ENCODE measurements at places on chromosomes 7 and 10. TPM values are rescaled to one million over a fixed set of nuclear protein-coding genes. Genes with fewer than 3 reads are reported as not detected.
A peak's percentile ranks its signal among the peaks of the same experiment; 100 is the strongest.

DNA sequence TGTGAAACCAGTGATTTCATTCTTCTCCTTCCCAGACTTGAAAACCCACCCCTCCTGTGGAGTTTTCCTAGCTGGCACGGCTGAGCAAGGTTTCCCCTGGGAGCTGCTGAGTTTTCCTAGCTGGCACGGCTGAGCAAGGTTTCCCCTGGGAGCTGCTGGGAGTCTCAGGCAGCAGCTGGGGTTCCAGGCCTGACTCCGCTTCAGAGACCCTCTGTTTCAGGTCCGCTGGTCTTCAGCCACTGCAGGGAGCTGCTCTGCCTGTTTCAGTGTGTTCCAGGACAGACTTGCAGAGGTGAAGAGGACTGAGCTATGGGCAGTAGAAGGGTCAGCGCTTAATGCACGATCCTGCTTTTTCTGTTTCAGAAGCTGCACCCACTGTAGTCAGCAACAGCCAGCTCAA lies 104.9 kb downstream of the XRCC2 start:
- DNase-seq: peak; percentile 27

- peak; percentile 25 for DNase-seq
These were observed 623.9 kb downstream of the SORCS1 start for GRCh38 chr10:106540645-106541044.

DNA sequence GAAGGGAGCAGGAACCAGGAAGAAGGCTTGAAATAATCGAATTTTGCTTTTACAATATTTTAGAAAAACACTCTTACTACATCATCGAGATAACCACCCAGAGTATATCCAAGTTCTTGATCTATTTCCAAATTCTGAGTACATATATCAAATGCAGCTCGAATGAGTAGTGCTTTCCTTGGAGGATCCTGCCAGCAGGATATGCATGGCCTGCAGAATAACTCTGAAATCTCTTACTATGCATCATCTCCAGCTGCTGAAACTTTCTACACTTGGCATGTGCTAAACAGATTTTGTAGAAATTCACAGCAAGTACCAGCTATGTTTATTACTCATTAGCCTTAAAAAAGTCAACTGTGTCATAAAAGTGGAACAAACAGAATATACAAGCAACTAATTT lies 44.0 kb upstream of the ANK3 start:
- DNase-seq: peak; percentile 95

DNA sequence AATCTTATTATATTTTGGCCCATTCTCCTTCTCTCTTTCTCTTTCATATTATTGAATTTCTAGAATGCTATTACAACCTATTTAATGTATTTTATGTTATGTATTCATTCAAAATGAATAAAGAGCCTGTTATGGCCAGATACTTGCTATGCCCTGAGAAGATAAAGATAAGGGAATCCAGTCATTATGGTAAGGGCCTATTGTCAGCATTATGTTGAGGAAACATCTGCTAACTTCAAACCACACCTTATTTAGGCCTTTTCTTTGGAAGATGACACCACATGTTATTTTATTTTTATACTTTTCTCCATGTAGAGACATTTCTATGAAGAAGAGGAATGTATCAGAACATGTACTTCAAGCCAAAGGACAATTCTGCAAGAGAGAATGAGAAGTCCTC lies 60.5 kb upstream of the MPP7 start:
- no peak for DNase-seq

DNA sequence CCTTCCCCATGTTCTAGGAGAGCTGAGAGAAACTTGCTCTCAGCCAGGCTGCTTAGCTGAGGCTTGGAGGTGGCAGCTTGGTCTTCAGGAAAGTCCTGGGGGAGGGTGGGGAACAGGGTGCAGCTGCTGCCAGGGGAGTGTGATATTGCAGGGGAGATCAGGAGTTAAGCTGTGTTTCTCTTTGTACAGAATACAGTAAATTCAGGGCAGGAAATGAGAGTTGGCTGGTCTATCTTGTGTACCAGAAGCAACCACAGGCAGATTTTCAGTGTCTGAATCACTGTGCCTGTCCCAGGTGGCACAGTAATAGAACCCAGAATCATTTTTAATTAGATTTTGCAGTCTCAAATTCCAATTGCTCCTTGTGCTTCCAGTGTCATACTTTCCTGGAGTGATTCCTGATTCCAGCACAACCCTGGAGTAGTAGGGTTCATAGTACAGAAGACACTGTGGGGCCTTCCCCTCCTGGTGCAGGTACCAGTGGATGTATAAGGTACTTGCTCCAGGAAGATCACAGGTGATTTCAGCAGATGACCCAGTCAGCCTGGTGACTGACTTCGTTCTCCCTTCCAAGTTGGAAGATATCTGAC lies 94.0 kb upstream of the TARP start:
- DNase-seq: no peak

DNA sequence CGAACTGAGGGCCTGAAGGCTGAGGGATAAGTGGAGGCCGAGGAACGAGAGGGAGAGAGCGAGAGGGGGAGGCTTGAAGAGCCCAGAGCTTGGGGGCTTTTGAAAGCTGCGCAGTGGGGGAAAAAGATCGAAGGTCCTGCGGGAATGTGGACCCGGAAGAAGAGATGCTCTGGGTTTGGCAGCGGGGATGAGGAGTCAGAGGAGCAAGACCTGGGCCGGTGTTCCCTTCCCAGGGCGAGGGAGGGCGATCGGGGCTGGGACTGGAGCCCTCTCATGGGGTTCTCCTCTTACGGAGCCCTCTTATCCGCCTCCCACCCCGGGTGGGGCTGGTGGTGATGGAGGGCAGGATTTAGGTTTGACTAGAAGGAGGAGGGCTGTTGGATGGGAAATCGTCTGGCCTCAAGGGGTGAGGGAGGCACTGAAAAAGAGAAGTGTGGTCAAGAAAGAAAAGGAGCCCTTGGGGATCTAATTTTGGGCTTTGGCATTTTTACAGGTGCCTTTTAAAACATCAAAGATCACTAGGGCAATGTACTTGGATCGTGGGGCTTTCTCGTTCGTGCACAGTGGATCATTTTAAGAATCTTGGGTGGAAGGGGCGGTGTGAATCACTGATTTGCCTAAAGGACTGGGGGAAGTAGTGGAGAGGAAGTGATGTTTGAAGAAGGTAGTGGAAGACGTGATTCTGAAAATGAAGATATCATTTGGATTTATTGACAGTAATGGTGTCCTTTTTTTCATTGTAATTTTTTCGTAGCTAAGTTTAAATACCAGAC lies 637 bp downstream of the SAMD8 start:
- peak; percentile 61 for DNase-seq

DNA sequence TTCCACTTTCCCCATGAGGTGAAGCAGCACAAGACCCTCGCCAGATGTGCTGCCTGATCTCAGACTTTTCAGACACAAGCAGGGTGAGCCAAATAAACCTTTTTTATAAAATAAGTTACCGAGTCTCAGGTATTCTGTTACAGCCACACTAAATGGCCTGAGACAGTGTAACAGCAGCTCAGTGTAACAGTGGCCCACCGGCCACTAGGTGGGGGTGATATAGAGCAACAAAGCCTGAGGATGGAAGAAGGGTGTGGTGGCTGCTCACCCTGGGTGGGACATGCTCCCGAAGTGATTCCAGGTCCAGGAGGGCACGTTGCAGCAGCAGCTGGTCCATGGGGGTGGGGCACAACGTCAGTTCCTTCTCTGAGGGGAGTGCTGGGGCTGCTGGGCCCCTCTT lies 44.6 kb downstream of the BMS1 start:
- DNase-seq: no peak

DNA sequence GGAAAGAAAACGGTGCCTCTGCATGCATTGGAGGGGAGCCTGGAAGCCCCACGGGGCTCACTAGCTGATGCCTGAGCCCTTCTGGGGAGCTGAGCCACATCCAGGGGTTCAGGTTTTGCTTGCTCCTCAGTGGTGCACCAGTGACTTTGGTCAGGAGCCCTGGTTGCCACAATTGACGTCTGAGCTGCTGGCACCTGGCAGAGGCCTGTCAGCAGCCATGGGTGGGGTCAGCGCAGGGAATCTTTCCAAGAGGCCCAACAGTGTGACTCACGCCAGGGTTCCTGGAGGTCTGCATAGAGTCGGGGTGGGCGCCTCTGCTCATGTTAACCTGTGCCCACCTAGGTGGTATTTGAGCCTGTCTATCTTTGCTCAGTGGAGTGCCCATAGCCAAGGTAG lies 138.7 kb downstream of the NEURL1 start:
- DNase-seq: peak; percentile 54

DNA sequence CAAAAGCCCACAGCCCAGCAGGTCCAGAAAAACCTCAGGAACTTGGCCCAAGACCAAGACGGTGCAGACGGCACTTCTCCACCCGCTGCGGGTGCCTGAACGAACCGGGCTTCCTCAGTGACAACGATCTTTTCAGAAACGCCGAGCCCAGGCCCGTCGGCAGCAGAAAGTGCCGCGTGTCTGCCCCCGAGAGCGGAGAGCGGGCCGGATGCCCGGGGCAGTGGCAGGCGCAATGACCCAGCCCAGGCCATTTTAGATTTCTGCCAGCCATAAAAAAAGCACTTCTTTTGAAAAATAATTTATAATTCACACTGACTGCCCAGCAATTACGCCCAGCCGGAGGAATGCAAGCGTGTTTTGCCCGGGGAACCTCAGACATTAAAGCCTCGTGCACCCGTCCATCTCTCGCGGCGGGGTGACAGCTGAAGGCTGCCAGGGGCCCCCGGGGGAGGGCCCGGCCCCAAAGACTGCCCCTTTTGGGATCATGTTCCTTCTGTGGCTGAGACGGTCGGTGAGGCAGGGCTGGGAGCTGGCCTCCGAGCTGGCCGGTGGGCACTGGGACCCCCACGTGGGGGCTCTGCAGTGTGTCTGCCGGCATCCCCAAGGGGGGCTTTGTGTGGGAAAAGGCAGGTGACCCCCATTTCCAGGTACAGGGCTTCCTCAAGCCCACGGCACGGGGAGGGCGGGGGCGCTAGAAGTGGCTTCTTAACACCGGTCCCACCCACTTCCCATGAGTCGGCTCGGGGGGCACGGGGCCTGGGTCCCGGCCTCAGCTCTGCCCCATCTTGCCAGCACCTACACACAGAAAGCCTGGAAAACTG lies 71.3 kb upstream of the PDGFA start:
- DNase-seq: peak; percentile 13

- DNase-seq: peak; percentile 87
These were observed 64.6 kb downstream of the KLF6 start for GRCh38 chr10:3720228-3721019.

DNA sequence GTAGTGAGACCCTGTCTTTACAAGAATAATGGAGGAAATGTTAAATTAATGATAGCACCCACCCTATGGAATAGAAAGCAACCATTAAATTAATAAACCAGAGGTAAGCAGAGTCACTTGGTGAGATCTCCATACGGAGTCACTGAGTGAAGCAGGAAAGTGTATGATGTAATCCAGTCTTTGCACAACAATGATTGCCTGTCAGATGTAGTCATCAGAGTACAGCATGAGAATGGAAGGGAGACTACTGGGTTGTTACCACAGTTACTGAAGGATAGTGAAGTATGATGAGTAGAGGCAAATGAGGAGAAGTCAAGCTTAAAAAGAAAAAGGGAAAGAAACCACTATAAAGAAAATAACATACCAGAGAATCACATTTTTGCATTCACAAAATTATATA lies 371.9 kb upstream of the SHH start:
- DNase-seq: no peak

DNA sequence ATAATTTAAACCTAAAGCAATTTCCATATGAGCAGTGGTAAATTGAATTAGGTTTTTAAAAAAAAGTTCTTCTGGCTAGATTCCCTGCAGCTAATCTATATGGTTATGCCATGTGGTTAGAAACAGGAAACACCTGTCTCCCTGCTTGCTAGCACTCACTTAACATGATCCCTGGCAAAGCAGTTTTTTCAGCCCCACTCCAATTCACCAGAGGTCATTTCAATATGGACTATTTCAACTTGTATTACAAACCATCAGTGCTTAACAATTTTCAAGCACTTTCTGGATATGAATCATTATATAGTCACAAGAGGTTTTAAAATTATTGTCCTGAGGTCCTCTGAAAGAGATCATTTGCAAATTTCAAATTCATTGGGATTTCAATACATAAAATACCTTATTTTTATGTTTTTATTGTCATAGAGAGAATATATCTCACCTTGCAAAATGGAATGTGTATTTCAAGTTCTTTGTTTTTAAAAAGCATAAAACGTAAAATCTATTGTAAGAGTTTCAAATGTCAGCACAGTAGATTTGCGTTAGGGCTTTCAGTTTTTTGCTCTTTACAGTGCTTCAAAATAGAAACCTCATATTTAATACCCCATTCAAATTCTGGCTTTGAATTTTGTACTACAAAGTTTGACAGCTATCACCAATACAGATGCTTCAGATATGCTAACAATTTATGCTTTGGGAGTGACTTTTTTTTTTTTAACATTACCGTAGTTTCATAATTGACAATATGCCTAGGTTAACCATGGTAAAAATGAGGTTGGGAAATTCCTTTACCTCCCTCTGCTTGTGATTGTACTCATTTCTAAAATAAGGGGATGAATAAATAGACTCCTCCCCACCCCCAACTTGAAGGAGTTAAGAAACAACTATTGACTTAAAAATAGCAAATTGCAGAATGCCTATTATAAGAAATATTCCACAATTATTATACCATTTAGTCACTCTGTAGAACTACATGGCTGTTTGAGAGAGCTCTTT lies 117.5 kb upstream of the HGF start:
- no peak for DNase-seq

- no peak for DNase-seq
These were observed 113.9 kb downstream of the DNAJC1 start for GRCh38 chr10:21889477-21890275.

GATA3 gene
- not detected for total RNA-seq

FGFBP3 gene
- total RNA-seq: 1.2 TPM

PDE6C gene
- total RNA-seq: not detected

MOGAT3 gene
- not detected for total RNA-seq

RARRES2 gene
- total RNA-seq: 1.4 TPM

Data from fibroblast of the aortic adventitia (primary cell).